ENCODE measurements at places on chromosomes 4 and X.

DNA sequence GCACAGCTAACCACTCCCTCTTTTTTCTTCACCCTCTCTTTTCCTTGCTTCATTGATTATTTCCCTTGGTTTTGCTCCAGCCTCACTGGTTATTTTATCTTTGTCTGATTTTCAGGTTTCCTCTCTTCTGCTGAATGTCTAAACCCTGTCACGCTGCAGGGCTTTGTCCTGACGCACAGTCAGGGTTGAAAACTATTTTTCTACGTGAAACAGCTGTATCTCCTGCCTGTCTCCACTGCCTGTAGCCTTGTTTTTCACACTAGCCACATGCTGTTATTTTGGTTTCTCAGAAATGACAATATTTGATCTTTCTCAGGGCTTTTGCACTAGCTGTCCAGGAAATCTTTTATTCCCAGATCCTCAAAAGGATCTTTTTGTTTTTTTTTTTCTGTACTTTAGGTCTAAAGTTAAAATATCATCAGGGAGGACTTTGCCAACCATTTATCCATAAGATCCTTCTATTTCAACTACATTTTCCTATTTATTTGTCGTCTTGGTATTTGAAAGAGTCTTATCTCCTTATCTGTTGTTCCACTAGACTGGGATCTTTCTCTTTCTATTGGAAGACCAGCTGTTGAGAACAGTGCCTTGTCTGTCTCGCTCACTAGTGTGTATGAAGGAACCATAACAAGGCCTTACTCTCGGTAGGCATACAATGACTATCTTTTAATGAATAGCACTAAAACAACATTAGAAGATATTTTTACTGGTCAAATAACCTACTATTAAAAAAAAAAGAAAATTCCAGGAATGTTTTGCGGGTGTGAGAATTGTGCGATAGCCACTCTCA, 164.3 kb downstream of the PDHA2 start:
- DNase-seq, result no peak

- no peak for DNase-seq
Observed at GRCh38 chr4:93825551-93826216, 2.9 kb upstream of the ATOH1 start.

GRCh38 chr4:137635108-137635507, 102.8 kb upstream of the PCDH18 start:
- DNase-seq, result no peak

DNA sequence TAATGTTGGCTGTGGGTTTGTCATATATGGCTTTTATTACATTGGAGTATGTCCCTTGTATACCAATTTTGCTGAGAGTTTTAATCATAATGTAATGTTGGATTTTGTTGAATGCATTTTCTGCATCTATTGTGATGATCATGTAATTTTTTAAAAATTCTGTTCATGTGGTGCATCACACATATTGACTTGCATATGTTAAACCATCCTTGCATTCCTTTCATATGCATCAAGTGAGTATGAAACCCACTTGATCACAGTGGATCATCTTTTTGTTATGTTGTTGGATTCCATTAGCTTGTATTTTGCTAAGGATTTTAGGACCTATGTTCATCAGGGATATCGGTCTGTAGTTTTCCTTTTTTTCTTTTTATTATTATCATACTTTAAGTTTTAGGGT, 12.1 kb downstream of the HEPH start:
- DNase-seq, result no peak

DNA sequence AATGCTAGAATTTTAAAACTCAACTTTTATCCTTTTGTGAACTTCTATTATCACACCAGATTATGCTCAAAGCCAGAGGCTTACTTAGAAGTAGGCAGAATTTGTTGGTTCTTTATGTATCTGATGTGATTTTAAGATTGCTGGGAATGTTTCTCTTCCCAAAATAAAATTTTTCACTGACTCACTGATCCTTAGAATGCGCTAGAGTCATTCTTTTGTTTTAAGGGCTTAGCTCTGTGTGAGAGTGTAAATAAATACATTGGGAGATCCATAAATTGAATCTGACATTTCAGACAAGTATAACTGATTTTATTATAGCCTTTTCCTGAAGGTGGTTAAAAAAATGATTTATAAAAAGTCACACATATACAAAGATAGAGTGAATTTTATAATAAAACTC, 101.3 kb downstream of the LARP1B start:
- no peak for DNase-seq

- no peak for DNase-seq
Observed at GRCh38 chr4:85824166-85824945, 349.4 kb downstream of the ARHGAP24 start.

DNA sequence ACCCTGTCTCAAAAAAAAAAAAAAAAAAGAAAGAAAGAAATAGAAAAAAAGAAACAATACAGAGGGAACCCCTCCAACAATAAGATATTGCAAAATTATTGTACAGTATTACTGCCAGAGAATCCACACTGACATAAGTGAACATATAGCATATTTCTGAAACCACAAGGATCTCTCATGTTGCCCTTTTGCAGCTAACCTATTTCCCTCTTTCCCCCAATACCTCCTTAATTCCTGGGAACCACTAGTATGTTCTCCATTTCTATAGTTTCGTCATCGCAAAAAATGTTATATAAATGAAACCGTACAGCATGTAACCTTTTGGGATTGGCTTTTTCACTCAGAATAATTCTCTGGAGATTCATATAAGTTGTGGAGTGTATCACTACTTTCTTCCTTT, 20.0 kb upstream of the BMP2K start:
- DNase-seq, result no peak

- no peak for DNase-seq
Observed at GRCh38 chrX:51420610-51421009, 75.8 kb downstream of the NUDT11 start.

- DNase-seq, result no peak
Observed at GRCh38 chr4:74624351-74625151, 169.8 kb downstream of the BTC start.

- no peak for DNase-seq
Observed at GRCh38 chr4:142960126-142960525, 114.0 kb upstream of the INPP4B start.

DNA sequence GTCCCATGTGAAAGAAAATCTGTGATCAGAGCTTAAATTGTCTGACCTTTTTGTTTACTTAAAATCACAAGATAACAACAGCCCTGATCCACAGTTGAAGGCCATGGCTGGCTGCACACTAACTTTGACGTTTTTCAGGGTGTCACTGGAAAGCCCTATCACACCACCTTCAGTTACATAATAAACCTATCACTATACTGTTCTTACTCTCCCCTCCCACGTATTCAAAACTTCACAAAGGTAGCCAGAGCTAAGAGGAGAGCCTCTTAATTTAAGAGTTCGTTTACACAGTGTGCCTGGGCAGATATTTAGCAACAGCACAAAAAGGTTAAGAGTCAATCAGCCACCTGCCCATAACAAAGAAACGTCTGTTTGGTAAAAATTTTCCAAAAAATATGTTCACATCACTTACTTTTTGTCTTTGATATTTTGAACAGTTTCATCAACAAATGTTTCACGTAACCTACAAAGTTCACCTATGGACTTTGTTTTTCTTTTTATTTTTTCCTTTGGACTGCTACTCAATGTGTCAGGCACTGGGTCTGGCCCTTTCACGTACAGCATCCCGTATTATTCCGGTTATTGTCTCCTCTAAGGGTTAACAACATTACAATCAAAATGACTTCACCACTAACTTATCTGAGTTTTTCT, 25.0 kb downstream of the RFC1 start:
- no peak for DNase-seq

- DNase-seq, result no peak
Observed at GRCh38 chr4:142846729-142847596, 862 bp upstream of the INPP4B start.

DNA sequence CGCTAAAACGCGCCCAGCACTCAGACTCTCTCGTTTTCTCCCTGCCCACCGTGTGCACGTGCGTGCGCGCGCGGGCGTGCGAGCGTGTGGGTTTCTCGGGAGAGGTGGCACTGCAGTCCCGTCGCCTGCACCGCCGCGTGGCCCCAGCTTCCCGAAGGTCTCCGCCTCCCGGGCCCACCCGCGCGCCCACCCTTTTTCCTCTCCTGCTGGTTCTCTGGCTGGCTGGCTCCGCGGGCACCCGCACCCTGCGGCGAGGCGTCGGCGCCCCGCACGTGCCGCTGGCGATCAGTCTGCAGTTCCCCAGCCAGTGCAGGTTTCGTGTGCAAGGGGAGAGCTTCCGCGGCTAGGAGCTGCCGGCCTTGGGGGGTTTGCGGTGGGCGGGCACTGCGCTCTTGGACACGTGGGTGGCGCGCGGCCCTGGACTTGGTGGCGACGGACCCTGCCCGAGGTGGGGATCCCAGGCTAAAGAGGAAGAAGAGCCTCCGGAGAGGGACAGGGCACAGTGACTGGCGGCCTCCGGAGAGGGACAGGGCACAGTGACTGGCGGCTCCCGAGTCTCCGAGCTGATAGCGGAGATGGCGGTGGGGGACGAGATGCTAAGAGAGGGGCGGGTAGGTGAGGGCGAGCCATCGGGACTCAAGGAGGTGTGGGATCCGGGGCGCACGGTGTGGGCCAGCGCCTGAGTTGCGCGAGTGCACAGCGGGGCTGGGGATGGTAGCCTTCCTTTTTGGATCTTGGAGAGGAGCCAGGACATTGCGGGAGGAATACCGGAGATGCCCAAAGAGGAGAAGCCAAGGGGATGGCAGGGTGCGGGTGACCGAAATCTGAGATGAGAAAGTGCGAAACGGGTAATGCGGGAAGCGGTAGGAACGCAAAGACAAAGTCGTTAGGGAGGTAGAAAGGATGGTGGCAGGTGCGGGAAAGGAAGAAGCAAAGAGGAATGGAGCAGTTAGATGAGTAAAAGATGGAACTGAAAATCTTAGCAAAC, at the start of gene FAM184B:
Gene FAM184B, minus strand, starts transcription at position 322 of the 988 bp plus-strand sequence. CDS start 322 bp downstream, outside the sequence.
- DNase-seq, result no peak

DNA sequence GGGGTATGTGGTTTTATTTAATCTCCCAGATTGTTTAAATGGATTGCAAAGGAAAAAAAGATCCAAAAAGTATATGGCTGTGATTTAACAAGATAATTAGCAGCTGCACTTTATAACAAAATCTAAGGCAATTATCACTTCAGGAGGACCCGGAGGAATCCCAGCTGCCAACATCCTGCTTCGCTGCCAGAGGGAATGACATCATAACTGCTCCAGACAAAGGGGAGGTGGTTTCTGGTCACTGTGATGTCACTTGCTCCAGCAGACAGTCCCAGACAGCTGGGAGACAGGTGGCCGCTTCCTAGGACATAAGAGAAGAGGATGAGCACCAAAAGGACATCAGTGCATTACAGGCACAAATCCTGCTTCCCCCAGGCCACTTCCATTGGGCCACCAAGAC, 371.0 kb downstream of the BCOR start:
- DNase-seq, result no peak

- no peak for DNase-seq
Observed at GRCh38 chr4:15690020-15690809, 8.6 kb downstream of the FAM200B start.

DNA sequence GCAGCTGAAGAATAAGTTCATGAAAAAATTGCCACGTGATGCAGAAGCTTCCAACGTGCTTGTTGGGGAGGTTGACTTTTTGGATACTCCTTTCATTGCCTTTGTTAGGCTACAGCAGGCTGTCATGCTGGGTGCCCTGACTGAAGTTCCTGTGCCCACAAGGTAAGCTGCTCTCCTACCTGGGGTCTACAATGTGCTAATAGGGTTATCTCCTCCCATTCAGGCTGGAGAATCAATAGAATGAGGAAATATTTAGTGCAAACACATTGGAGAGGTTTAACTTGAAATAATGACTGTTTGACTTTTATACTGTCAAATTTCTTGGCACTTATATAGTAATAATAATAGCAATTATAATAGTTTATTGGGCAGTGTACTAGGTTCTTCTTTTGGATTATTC, 101.8 kb downstream of the SLC4A4 start:
- no peak for DNase-seq

DNA sequence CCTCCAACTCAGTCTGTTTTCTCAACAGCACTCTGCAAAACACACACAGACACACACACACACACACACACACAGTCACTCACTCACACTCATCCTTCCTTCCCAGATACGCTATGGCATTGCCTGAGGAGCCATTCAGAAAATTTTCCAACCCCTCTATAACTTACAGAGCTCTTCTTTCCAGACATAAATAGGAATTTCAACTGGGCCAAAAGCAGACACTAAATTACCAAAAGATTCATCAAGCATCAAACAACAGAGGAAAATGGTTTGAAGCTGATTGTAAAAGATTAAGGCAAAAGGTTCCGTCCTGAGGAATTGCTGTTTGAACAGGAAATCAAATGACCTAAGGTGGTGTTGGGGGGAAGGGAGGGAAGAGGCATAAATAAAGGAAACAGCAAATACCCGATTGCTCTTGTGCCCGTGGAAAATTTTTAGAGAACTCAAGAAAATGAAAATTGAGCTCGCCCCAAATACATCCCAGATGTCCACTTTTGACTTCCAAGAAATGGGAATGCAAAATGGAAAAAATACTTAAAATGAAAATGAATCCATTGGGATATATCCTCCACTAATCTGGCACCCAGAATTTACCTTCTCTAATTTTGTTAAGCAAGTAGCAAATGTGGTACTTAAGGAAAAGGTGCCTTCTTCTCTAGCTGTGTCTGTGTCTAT, 183.6 kb downstream of the QDPR start:
- no peak for DNase-seq

GRCh38 chrX:118596390-118596789, 100.8 kb downstream of the DOCK11 start:
- DNase-seq, result no peak

DNA sequence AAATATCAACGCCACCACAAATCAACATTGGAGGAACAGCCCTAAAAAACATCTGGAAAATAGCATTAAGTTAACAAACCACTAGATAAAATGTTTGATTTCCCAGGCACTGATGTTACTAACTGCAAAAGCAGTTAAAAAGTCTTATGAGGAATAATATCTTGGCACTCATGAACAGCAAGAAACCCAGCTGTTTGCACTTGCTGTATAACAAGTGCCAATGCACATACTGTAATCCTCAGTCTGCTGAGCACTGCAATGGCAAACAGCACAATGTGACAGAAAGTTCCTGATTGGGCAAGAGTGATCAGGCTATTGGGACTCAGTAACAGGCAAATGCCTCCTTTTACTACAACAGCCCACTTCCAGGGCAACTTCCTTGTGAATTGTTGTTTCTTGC, 20.8 kb upstream of the SEC24B start:
- no peak for DNase-seq

- no peak for DNase-seq
Observed at GRCh38 chrX:10787264-10787663, 166.9 kb upstream of the MID1 start.

GRCh38 chrX:144275843-144276242, 392.0 kb downstream of the UBE2NL start:
- DNase-seq, result no peak

DNA sequence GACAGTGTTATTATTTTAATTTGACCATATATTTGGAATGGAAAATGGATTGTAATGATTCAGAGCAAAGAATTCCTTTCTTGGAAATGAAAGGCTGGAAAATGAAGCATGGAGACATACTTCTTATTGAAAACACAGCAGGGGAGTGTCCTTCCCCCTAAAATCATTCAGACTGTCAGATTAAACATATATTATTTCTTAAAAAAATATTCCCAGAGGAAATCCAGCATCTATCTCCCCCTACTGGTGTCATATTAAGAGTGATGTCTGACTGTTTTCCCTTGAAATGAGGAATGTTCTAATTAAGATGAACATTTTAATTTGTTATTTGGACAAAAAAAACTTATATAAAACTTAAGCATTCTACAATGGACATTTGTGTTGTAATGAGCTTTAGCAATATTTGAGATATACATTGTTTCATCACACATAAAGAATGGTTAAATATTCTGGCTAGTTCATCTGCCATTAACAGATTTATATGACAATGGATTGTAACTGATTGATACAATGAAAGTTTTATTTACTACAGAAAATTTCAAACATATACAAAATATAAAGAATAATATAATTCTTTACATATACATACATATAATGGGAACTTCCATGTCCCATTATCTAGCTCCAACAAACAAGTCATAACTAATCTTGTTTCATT, 264.6 kb downstream of the SPRY1 start:
- DNase-seq, result no peak
